ENCODE measurements at places on chromosomes 4 and X.

- no peak for DNase-seq
Measured at GRCh38 chrX:40780082-40780481, 44.7 kb upstream of the MED14 start.

DNA sequence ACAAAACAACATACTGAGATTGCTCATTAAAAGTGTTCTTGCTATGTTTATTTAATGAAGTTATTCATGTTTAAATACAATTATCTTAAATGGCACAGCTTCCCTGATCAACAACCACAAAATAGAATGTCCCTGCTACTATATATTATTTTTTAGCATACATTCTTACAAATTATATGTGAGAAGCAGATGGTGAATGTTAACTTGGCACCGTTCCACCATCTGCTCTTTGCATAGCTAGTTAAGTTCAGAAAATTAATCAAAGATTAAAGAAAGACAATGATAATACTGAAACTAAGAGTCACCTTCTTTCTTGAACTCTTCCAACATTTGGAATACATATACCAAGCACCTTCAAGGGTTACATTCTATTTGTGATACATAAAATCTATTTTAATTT, 94.2 kb downstream of the PPP3CA start:
- no peak for DNase-seq

DNA sequence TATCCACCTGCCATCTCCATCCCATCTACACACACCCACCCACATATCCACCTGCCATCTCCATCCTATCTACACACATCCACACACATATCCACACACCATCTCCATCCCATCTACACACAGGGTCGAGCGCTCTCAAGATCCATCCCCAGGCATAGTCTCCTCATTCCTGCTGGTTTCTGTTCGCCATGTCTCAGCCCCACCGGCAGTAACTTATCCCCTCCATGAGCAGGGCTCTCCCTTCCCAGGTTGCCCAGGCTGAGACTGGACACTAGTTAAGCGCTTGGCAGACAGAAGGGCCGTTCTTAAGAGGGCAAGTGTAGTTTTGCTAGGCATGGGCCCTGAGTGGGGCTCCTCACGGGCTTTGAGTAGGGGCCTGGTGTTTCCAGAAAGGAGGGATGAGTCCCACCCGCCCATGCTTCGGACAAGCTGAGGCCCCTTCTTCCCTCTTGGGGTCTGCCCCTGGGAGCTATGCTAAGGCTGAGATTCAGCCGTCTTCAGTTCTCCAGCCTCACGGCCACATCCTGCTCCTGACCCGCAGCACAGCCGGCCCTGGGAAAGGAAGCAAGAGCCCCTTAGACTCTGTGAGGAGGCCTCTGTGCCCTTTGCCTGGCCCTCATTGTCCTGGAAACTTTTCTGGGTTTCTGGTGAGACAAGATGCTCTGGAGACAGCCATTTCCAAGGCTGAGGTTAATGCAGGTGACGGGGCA, 20.4 kb downstream of the TMEM271 start:
- DNase-seq, result no peak

DNA sequence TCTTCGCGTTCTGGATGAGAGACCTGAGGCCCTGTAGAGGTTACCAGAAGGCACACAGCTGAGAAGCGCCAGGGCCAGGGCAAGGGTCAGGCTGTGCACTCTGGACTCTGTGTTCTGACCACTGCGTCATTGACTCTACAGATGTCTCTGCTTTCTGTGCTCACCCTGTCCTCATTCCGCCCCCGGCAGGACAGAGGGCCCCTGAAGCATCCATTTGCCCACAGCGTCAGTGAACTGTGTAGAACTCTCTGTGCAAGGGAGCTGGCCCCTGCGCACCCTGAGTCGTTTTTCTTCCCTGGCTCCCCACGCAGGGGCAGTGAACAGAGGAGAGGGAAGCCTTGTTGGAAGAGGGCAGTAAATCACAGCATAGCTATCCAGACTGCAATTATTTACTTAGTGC, 6.1 kb upstream of the WAS start:
- no peak for DNase-seq

GRCh38 chrX:13091111-13091765, 46.8 kb upstream of the FAM9C start:
- DNase-seq, result no peak

GRCh38 chr4:135382280-135382959, 1180.8 kb upstream of the PABPC4L start:
- peak; percentile 54 for DNase-seq

GRCh38 chr4:16075061-16075460, 8.8 kb downstream of the PROM1 start:
- DNase-seq, result no peak

DNA sequence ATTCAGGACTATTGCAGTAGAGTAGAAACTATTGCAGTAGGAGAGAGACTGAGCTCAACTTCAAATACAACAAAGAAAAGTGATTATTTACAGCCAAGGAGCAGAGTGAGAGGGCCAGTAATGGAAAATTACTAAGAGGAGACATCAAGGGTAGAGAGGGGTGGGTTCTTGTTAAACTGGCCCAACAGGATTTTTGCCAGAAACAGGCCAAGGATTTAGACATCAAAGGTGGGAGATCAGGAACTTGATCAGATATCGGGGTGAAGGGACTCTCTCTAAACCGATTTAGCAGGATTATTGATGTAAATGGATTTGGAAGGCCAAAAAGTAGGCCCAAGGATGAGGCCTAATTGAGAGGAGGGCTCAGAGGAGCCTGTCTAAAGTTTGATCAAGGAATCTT, 64.8 kb downstream of the IRS4 start:
- no peak for DNase-seq

GRCh38 chr4:61068745-61069144, 131.4 kb upstream of the ADGRL3 start:
- peak; percentile 74 for DNase-seq

GRCh38 chr4:127047930-127048329, 584.8 kb upstream of the INTU start:
- no peak for DNase-seq

GRCh38 chrX:12139934-12140611, 1.8 kb downstream of the FRMPD4 start:
- no peak for DNase-seq

DNA sequence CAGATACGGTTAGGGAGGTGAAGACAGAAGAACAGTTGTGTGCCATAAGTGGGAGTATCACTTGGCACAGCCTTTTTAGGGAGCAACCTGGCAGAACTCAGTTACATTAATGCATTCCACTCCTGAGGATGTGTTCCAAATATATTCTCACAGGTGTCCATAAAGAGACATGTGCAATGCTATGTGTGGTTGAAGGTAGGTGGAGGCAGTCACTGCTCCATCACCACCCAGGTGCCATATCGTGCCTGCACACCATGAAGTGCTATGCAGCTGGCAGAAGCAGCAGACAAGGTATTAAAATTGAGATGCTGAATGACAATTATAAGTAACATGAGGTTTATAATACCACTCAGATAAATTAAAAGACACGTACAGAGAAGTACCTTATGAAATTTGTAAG, 248.0 kb upstream of the SFRP2 start:
- no peak for DNase-seq

- DNase-seq, result no peak
Measured at GRCh38 chrX:24566240-24566639, 80.9 kb downstream of the PCYT1B start.

- peak; percentile 57 for DNase-seq
Measured at GRCh38 chr4:78937837-78938236, 1.4 kb downstream of the PAQR3 start.

GRCh38 chrX:134929808-134930207, 61.0 kb upstream of the SMIM10 start:
- peak; percentile 32 for DNase-seq

- peak; percentile 59 for DNase-seq
Measured at GRCh38 chr4:48047421-48047844, 30.9 kb downstream of the NIPAL1 start.

DNA sequence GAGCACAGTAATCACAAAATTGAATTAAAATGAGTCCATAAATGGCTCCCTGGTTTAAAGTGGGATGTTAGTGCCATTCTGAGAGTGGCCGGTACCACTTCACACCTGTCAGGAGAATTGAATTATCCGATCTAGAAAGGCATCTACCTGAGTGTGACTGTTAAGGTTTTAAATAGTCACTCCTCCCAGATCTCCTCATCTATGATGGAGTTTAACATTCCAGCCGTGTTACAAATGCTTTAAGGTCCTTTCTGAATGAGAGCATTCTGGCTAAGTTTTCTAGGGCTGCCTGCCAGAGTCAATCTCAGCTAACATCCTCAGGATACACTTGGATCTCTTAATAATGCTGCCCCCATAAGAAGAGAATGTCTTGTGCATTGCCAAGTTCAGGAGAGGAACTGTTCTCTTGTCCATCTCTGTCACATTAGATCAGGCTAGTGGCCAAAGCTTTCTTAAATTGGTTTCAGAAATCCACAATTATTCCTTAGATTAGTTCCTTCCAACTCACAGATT, 231.1 kb downstream of the SLC39A8 start:
- no peak for DNase-seq

- DNase-seq, result peak; percentile 63
Measured at GRCh38 chr4:1579001-1579900, 104.9 kb downstream of the FAM53A start.

- no peak for DNase-seq
Measured at GRCh38 chr4:181502611-181503010, 740.6 kb upstream of the TENM3 start.

- DNase-seq, result no peak
Measured at GRCh38 chr4:25370242-25370641, 6.8 kb upstream of the ANAPC4 start.

DNA sequence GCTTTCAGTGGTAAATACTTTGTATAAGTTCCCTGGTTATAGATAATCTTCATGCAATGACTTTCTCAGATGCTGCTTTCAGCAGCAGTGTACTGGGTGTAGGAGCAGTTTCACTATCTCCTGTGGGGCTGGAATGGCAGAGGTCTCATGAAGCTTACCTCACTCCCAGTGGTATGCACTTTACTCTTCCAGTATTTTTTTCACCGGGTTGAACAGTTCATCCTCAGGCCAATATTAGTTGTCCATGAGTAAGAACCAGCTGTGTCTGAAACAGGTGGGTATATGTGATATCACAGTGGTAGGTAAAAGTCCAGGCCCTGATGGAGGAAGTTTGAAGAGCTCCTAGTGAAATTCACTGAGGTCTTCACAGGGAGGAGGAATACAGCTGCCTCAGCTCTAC, 351.5 kb upstream of the EMCN start:
- DNase-seq, result no peak

GRCh38 chr4:95599777-95600400, 51.1 kb upstream of the UNC5C start:
- DNase-seq, result no peak
